ENCODE measurements at places on chromosomes 3 and 15. TPM values are rescaled to one million over a fixed set of nuclear protein-coding genes. Genes with fewer than 3 reads are reported as not detected.

- H3K4me1 ChIP-seq = peaks cover 24% of the 10 kb centered on the region
- no peak overlapping the region for H3K27ac ChIP-seq
- no peaks in the 10 kb centered on the region for H3K27me3 ChIP-seq
- no peak for DNase-seq
- no peaks in the 10 kb centered on the region for H3K36me3 ChIP-seq
Observed at GRCh38 chr3:149589332-149589731, 68.5 kb downstream of the WWTR1 start.

DNA sequence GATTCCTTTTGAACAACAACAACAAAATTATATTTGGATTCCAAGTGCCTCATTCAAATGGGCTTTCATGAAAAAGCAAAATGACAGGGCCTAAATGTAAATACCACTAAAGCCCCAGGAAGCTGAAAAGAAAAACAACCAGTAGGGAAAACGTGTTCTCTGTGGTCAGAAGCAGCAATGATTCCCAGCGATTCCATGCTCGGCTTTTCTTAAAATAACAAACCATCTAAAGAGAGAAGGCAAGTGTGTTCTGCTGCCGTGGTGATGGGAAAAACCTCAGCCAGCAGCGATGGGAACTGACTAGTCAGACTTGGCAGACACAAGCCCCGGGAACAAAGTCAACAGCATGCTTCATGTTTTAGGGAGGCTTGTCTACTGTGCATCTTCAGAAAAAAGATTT, 153.6 kb downstream of the TNIK start:
- H3K27me3 ChIP-seq = no peaks in the 10 kb centered on the region
- H3K36me3 ChIP-seq = no peaks in the 10 kb centered on the region
- peak overlapping the region; percentile 38 for H3K27ac ChIP-seq
- no peak overlapping the region for H3K4me3 ChIP-seq
- no peak for DNase-seq

ACOX2 gene
- not detected for polyA plus RNA-seq

DNA sequence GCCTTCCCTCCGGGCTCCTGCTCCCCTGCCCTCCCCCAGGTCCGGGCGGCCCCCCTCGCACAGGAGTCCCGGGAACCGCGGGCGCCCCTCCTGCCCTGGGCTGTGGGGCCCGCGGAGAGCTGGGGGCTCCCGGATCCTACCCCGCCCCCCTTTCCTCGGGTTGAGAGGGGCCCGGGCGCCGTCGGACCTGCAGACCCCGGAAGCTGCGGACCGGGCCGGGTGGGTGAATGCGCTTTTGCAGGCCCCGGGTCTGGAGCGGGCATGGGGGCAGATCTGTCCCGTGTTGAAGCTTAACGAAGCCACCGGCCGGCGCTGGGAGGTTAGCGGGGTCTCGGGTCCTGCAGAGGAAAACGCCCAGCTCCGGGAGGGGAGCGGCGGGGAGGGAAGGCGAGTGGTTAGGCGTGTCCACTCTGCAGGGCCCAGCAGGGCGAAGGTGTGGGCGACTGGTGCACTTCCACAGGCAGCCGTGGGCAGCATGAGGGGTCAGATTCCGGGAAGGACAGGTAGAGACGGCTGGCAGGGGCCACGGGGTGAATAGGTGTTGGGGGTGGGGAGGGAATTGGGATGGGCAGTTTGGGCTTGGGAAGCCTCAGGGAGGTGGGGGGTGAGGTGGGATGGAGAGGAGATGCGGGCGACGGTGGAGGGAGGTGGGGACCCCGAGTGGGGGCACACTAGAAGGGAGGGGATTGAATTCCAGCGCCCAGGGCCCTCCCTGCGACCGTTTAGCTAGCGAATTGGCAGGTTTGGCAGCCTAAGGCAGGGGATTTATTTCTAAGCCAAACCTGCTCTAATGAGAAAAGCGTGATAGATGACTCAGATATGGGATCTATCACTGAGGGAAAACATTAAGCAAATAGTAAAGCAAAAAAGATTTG, 635 bp downstream of the CD276 start:
- no peaks in the 10 kb centered on the region for H3K36me3 ChIP-seq
- peak overlapping the region; percentile 32 for H3K4me3 ChIP-seq
- DNase-seq = no peak
- no peak overlapping the region for H3K27ac ChIP-seq

GRCh38 chr3:47930979-47931378, 85.2 kb downstream of the MAP4 start:
- H3K4me1 ChIP-seq = no peaks in the 10 kb centered on the region
- H3K36me3 ChIP-seq = no peaks in the 10 kb centered on the region
- H3K27me3 ChIP-seq = no peaks in the 10 kb centered on the region
- no peak overlapping the region for H3K4me3 ChIP-seq
- DNase-seq = no peak

NTRK3 gene
- not detected for polyA plus RNA-seq

- H3K4me1 ChIP-seq = peaks cover 31% of the 10 kb centered on the region
- no peak for DNase-seq
- no peak overlapping the region for H3K4me3 ChIP-seq
- no peak overlapping the region for H3K27ac ChIP-seq
Observed at GRCh38 chr15:45641374-45641781, 6.5 kb downstream of the SQOR start.

GRCh38 chr15:62047282-62047827, 12.9 kb downstream of the VPS13C start:
- H3K36me3 ChIP-seq = no peaks in the 10 kb centered on the region
- H3K27ac ChIP-seq = 0 out of 2 replicates have a peak overlapping the region, but pooled peaks have one; percentile 42
- DNase-seq = no peak
- H3K27me3 ChIP-seq = no peaks in the 10 kb centered on the region

DNA sequence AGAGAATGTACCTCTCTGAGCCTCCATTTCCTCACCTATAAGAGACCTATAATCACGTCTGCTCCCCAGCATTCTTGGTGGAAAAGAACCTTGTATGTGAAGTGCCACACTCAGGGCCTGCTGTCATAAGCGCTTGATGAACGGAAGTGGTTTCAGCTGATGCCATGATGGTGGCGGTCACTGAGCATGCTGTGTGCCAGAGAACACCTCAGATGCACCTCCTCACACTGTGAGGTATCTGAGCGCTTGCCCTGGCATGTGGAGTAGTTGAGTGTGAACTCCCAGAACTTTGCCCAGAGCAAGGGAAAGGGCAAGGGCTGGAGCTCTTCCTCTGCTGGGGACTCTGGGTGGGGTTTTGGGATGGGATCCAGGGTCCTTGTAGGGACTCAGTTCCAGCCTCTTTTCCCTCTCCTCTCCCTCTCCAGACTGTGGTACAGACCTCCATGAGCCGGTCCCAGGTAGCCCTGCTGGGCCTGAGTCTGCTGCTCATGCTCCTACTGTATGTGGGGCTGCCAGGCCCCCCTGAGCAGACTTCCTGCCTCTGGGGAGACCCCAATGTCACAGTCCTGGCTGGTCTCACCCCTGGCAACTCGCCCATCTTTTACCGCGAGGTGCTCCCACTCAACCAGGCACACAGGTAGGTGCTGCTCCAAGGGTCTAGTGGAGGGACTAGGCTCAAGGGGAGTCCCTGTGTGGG, 2.7 kb downstream of the ABHD14A start:
- peaks cover 18% of the 10 kb centered on the region for H3K4me1 ChIP-seq
- H3K4me3 ChIP-seq = no peak overlapping the region
- H3K27ac ChIP-seq = no peak overlapping the region
- H3K27me3 ChIP-seq = no peaks in the 10 kb centered on the region
- DNase-seq = no peak

CSTA gene
- 3.7 TPM for polyA plus RNA-seq

SHC4 gene
- polyA plus RNA-seq = 0.10 TPM
